ENCODE measurements at places on chromosomes 16 and 17. TPM values are rescaled to one million over a fixed set of nuclear protein-coding genes. Genes with fewer than 3 reads are reported as not detected.

ITGB3 gene
- total RNA-seq, result 0.59 TPM

NGFR gene
- 0.17 TPM for total RNA-seq

KRTAP2-2 gene
- total RNA-seq, result not detected

KIF2B gene
- total RNA-seq, result not detected

CACNG5 gene
- total RNA-seq, result not detected

TBX21 gene
- total RNA-seq, result 49.2 TPM

KRT33A gene
- total RNA-seq, result not detected

CCL7 gene
- not detected for total RNA-seq

KREMEN2 gene
- not detected for total RNA-seq

CDH8 gene
- not detected for total RNA-seq

PRR35 gene
- 0.10 TPM for total RNA-seq

P2RX1 gene
- 0.32 TPM for total RNA-seq

KRTAP4-1 gene
- total RNA-seq, result not detected

SEC14L5 gene
- total RNA-seq, result not detected

CRISPLD2 gene
- 0.17 TPM for total RNA-seq

HS3ST2 gene
- total RNA-seq, result not detected

ESRP2 gene
- not detected for total RNA-seq

AANAT gene
- not detected for total RNA-seq

FAM222B gene
- 24.2 TPM for total RNA-seq

ABCA9 gene
- 0.54 TPM for total RNA-seq

RUNDC3A gene
- 0.64 TPM for total RNA-seq

C16orf82 gene
- total RNA-seq, result not detected

CIBAR2 gene
- not detected for total RNA-seq

KCNAB3 gene
- 9.8 TPM for total RNA-seq

BFAR gene
- total RNA-seq, result 64.2 TPM

CD300LB gene
- total RNA-seq, result not detected

NT5M gene
- total RNA-seq, result 3.5 TPM

INCA1 gene
- 0.22 TPM for total RNA-seq

RHBDF2 gene
- 97.1 TPM for total RNA-seq

OSGIN1 gene
- 0.51 TPM for total RNA-seq

SEPTIN1 gene
- total RNA-seq, result 355 TPM

HMOX2 gene
- 74.5 TPM for total RNA-seq

TEKT5 gene
- not detected for total RNA-seq

KRT36 gene
- total RNA-seq, result not detected

GPR179 gene
- total RNA-seq, result not detected

ITGAX gene
- 142 TPM for total RNA-seq

EFCAB5 gene
- 1.9 TPM for total RNA-seq

FBXL16 gene
- 8.2 TPM for total RNA-seq

SOX15 gene
- 0.20 TPM for total RNA-seq

SLX1A gene
- 57.3 TPM for total RNA-seq

ST6GALNAC1 gene
- 1.1 TPM for total RNA-seq

VKORC1 gene
- 61.1 TPM for total RNA-seq

SAMD14 gene
- 2.7 TPM for total RNA-seq

PSMB3 gene
- 318 TPM for total RNA-seq

MARVELD3 gene
- total RNA-seq, result not detected

TMEM98 gene
- 1.8 TPM for total RNA-seq

WNT3 gene
- total RNA-seq, result not detected

KRTAP2-1 gene
- total RNA-seq, result not detected

Data from T-helper 1 cell treated with Interleukin-12 subunit alpha and Interleukin-12 subunit beta and Interleukin-4 antibody, amounts not matched to agents 30 ng/mL and 1 ng/mL, for 36 hours (primary cell).